SK-MEL-5 (cell line): ENCODE measurements at places on chromosomes 3 and 15. TPM values are rescaled to one million over a fixed set of nuclear protein-coding genes. Genes with fewer than 3 reads are reported as not detected.

The SERPINI1 gene
- total RNA-seq = 14.4 and 14.6 TPM in 2 replicates

GRCh38 chr3:104546301-104546700 lies 820.4 kb upstream of the ALCAM start:
- DNase-seq = no peak

DNA sequence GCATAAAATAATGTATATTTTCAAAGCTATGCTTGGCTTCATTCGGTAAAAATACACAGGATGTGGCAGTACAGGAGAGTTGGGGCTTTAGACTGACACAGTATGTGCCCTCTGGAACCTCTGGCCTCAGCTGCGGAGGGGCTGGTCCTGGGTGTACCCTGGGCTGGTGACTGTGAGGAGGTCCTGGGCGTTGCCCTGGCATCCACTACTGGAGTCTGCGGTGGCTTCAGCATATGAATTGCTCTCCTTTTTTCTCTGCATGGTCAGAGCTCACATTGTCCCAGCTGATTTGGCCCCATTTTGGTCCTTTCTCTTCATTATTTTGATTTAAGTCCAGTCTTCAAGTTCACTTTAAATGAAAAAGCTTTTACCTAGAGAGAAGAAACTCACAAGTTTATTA lies 40.5 kb upstream of the CORO2B start:
- DNase-seq = no peak

The CGNL1 gene
- 0.24 TPM in 2 replicates for total RNA-seq

- peak; percentile 7 for DNase-seq
Measured at GRCh38 chr3:55189359-55189801, 261.5 kb upstream of the LRTM1 start.

DNA sequence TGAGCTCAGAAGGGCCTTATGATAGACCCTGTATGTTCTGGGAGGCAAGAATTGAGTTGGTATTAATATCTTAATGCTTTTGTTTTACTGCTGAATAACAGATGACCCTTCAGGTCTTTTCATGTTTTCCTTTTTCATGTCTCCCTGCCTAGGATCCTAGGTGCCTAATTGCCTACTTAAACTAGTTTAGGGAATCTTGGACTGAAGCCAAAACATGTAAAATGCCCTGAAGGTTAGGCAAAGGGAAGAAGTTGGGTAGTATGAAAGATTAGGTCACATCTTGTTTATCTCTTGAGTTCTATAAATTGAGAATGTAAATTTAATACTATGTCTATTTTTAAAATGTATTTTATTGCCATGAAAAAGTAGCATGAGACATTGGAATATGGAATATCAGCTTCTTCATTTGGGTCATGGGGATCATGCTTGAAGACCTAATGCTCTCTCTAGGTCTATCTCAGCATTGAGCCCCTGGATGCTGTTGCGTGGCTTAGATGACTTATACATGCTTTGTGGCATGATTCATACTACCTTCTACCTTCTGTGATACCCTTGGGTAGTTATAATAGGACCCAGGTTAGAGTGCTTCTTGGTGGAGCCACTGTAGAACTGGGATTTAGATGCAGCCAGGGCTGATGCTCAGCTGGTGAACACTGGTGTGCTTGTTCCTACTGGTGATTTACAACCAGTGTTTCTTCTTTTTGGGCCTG lies 26.4 kb downstream of the RBM6 start:
- DNase-seq = no peak

DNA sequence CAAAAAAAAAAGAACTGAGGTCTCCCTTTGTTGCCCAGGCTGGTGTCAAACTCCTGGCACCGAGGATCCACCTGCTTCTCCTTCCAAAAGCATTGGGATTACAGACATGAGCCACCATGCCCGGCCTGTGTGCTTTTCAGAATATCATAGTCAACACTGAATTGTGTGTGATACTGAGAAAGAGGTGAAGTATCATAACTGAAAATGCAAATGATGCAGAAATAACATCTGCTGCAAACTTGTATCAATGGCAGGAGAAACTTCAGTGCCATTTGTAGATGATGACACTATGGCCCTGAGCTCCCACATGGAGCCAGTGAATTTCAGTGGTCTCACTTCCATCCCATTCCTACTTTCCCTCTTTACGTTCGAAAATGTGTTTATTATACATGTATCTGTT lies 21.9 kb downstream of the IL12A start:
- DNase-seq = no peak

- no peak for DNase-seq
Measured at GRCh38 chr3:183481582-183481981, 53.2 kb upstream of the MCF2L2 start.

The P3H2 gene
- 17.5 and 18.1 TPM in 2 replicates for total RNA-seq

The TERC gene
- 2.5 and 10.4 TPM in 2 replicates for total RNA-seq

- DNase-seq = no peak
Measured at GRCh38 chr3:183730361-183730760, 32.8 kb downstream of the YEATS2 start.

The CCDC12 gene
- 21.5 and 24.6 TPM in 2 replicates for total RNA-seq

The GP5 gene
- total RNA-seq = not detected in 2 replicates

DNA sequence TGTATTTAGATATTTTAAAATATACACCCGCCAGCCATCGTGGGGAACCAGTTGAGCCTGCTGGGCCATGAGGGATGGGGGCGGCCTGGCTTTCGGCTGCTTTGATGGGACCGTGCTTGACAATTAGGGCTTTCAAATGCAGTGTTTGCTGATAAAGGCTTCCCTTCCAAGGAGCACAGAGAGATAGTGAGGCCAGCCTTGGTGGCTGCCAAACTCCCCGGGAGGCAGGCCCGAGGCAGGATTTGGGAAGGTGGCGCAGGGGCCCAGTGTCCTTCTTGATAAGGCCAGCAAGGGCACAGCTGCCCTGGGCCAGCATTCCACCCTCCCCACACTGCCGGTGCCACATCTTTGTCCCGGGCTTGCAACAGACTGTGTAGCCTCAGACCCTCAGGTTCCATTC lies 75.6 kb downstream of the LINGO1 start:
- DNase-seq = no peak

The SLC22A14 gene
- total RNA-seq = not detected in 2 replicates

The GATM gene
- 0.85 and 2.9 TPM in 2 replicates for total RNA-seq

The PTH1R gene
- 0.48 TPM in 1 of 2 replicates, not detected in the other for total RNA-seq

DNA sequence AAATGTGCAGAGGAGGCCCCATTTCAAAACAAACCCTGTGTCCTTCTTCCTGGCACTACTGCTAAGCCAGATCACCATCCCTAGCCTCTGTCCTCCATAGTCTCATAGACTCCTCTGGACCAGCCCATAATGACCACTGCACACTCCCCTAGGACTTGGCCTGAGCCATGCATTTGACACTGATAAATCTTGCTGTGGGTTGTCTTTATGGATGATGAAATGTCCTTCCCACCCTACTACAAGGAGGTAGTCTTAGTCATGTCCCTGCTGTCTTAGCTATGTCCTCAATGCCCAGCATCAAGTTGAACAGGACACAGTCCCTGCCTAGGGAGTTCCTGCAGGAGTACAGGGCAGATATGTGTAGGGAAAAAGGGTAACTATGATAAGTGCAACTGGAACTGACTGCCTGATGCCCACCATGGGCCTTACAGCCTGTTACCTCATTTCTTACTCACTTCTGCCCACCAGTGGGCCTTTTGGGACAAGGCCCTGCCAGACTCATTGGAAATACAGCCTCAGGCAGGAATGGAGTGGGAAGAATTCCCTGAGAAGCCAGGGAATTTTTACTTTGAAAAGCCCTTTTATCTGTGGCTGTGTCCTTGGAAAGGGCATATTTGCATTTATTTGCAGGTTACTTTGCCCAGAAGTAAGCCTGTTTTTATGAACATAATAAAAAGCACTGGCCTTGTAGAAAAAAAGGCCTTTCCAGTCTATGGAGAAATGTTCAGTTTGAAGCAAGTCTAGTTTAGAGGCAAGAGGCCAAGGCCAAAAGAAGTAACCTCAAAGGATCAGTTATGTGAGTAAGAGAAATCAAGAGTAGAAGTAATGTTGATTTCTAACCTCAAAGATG lies 199.6 kb upstream of the EIF1B start:
- DNase-seq = peak; percentile 91

DNA sequence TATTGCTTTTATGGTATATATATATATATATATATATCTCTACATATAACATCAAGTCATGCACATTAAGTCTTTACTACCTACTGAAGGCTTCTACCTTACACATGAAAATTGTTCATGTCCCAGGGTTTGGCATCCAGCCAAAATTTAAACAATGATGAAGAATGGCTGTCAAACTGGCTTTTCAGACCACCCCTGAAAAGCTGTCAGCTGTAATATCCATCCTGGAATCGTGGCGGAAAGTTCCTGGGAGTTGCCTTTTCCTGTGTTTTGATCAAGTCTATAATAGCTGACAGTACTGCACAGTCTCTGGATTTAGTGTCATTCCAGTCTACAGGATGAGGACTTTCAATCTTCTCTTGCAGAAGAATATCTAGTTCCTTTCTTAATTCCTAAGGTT lies 48.3 kb downstream of the DHX36 start:
- DNase-seq = no peak

- no peak for DNase-seq
Measured at GRCh38 chr3:66472313-66473134, 28.3 kb downstream of the LRIG1 start.

- DNase-seq = no peak
Measured at GRCh38 chr3:54028372-54028771, 94.0 kb upstream of the CACNA2D3 start.

DNA sequence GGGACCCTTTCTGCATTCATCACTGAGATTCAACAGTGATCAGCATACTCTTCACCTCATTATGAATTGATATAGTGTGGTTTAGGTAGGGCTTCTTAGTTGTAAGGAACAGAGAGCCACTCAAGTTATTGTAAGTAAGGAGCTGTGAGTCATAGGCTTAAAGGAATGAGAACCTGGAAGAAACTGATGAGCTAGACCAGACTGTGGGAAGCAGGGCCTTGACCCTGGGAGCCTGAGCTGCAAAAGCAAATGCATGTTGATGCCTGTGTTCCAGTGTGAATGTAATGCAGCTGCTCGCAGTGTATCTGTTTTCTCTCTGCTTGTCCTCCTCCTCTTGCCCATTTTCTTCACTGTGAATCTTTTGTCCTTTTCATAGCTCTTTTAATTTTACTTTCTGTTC lies 13.6 kb downstream of the ZKSCAN7 start:
- DNase-seq = no peak

GRCh38 chr3:120780977-120781376 lies 38.4 kb downstream of the GTF2E1 start:
- no peak for DNase-seq

- no peak for DNase-seq
Measured at GRCh38 chr3:57003676-57004075, 56.8 kb upstream of the SPATA12 start.

GRCh38 chr15:81301385-81301784 lies 22.6 kb downstream of the STARD5 start:
- no peak for DNase-seq

DNA sequence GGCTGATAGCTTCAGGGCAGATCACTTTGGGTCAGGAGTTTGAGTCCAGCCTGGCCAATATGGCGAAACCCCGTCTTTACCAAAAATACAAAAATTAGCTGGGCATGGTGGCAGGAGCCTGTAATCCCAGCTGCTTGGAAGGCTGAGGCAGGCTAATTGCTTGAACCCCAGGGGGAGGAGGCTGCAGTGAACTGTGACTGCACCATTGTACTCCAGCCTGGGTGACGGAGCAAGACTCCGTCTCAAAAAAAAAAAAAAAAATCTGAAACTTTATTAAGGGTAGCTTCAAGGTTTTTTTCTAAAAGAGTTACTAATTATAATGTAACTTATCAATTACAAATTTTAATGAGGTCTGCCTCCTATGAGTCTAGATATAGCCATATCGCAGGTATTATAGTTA lies 5.1 kb downstream of the NECTIN3 start:
- DNase-seq = peak; percentile 67

DNA sequence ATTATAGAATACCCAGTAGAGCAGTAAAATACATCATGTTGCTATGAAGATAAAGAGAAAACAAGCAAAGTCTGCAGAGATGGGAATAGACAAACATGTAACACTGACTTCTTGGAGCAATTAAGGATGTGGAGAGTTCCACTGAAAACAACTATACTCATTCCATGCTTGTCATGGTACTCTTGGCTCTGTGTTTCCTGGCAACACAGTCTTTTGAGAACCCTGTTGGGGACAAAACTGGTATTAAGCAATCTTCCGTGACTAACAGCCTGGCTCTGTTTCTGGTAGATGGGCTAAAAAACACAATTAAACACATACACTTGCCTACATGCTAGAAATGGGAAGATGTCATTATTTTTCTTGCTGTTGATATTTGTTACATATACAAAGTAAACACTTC lies 1212.3 kb upstream of the GBE1 start:
- no peak for DNase-seq

- no peak for DNase-seq
Measured at GRCh38 chr3:46405301-46406019, 1.4 kb downstream of the CCR5AS start.

The GALNT15 gene
- total RNA-seq = 0.13 TPM in 1 of 2 replicates, not detected in the other

DNA sequence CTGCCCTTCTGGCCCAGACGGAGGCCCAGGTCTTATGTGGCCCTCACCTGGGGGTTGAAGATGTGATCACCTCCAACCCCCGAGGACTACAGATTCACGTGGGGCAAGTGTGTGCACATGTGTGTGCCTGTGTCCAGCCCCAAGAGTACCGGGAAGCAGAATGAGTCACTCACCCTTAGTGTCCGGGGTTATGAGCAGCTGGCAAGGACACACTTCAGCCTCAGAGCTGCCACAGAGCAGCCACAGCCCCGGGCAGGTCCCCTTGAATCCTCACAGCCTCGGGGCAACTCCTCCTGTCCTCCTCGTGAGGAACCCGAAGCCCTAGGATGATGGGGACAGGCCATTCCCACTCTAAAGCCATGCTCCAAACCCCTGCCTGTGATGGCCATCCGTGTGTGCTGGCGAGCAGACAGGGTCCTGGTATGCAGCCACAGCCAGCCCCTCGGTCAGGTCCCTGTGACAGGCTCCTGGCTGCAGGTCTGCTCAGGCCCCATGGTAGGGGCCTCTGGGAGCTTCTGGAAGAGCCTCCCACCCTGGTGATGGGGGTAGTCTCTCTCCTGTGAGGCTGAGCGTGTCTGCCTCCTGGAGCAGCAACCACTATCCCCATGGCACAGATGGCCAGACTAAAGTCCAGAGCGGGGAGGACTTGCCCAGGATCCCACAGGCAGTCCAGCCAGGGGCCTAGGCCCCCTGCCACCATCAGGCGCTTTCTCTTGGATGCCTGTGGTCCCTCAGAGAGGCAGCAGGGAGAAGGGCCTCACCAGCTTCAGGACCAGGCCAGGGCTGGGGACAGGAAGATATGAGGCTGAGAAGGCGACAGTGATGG lies 852 bp downstream of the STAB1 start:
- DNase-seq = no peak

DNA sequence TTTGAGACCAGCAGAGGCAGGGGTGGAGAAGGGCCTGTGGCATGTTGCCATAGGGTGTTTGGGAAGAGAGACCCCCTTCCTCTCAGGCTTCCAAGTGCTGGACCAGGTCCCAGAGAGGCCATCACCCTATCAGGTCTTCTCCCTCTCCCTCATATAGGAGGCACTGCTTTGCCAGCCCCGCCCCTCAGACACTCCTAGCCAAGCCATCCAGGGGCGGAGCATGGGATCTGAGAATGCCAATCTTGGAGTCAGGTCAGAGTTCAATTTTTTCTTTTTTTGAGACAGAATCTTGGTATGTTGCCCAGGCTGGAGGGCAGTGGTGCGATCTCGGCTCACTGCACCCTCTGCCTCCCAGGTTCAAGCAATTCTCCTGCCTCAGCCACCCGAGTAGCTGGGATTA lies 32.7 kb downstream of the CRABP1 start:
- DNase-seq = peak; percentile 32

The OCA2 gene
- 200 and 219 TPM in 2 replicates for total RNA-seq
